Retina (tissue), 1 donor: ENCODE measurements at places on chromosomes 12 and 14.

- no peak for DNase-seq
Measured at GRCh38 chr12:91383099-91383498, 200.5 kb upstream of the DCN start.

DNA sequence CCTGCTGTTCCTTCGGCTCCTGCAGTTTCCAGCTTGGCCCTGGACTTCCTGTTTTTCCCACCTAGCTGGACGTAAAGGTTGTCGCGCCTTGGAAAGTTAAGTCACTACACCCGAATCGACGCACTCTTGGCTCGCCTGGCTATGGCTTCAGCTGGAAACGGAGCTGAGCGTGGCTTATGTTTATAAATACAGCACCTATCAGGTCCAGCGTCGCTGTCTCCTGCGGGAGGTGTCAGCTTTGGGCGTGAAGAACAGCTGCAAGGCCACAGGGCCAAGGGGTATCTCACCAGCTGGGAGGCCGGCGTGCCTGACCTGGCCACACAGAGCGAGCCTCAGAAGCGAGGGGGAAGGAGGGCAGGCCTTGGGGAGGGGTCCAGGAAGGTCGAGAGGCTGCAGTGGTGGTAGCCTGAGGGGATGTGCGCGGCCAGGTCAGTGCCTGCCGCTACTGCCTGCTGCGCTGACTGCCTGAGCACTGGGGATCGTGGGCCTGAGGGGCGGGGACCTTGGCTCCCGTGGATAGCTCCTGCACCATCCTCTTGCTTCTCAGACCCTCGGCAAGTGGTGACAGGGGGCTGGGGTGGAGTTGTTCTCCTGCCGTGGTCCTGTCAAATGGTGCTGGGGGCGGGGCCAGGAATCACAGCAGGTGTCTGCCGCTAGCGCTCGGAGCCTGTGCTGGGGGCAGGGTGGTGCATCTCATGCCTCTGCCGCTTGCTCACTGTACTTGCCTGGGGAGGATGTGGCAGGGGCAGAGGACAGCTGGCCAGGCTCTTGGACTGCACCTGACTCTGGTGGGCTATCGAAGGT is 12.5 kb downstream of the PACS2 start:
- no peak for DNase-seq

GRCh38 chr12:94777936-94778335 is 127.6 kb upstream of the TMCC3 start:
- DNase-seq = no peak

- no peak for DNase-seq
Measured at GRCh38 chr12:54598970-54599369, 10.5 kb upstream of the PPP1R1A start.

GRCh38 chr14:75487155-75487671 is 35.1 kb upstream of the BATF start:
- DNase-seq = no peak

- no peak for DNase-seq
Measured at GRCh38 chr12:89299931-89300330, 52.4 kb downstream of the DUSP6 start.

GRCh38 chr14:85714069-85714468 is 184.1 kb downstream of the FLRT2 start:
- DNase-seq = no peak

GRCh38 chr12:104494137-104494792 is 37.5 kb downstream of the CHST11 start:
- DNase-seq = no peak

- DNase-seq = no peak
Measured at GRCh38 chr14:61703342-61704129, 8.2 kb downstream of the HIF1A start.

DNA sequence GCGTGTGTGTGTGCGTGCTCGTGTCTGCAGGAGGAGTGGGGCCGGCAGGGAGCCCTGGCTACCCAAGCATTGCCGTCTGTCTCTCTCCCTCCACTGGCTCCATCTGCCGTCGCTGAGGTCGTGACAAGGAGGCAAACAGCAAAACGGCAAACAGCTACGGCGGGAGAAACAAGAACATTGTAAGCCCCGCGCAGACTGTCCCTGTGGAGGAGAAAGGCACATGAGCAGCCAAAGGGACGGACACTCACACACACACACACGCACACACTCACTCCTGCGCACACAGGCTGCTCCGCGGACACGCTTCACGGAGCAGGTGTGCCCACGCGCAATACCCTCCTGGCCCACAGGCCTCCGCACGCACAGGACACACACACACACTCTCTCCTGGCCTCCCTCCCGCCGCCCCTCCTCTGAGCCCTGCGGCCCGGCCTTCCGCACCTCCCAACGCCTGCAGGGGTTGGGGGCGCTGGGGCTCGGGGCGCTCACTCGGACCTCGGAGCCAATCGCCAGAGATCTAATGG is 905 bp downstream of the CISTR start:
- peak; percentile 87 for DNase-seq
